ENCODE measurements at places on chromosomes 5 and 9. TPM values are rescaled to one million over a fixed set of nuclear protein-coding genes. Genes with fewer than 3 reads are reported as not detected.

DNA sequence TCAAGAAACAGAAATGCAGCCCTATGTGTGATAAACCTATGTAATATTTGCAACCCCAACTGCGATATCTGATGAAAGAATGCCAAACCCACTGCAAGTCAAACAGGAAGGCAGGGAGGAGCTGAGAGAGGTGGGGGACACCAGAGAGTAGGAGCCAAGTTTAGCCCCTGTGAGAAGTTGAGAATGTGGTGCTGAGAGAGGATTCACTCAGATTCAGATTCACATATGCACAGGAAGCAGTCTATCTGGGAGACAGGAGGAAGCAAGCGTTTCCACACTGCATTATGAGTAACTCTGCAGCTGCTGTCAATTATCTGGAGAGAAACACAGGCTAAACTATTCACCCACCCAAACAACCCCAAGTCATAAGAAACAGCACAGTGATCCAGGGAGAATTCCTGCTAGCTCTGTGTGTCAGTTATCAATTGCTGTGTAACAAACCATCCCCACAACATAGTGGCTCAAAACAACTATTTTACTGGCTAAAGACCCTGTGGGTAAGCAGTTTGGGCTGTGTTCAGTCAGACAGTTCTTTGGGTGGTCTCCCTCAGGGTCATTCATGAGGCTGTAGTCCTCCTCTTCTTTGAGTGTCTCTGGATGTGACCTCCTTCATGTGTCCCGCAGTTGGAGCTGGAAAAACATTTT lies 161.9 kb upstream of the RAI14 start:
- DNase-seq = no peak

GRCh38 chr9:107465467-107466451 lies 23.8 kb downstream of the KLF4 start:
- no peak for DNase-seq

GRCh38 chr9:2215921-2216441 lies 200.8 kb downstream of the SMARCA2 start:
- no peak for DNase-seq

GRCh38 chr5:91146905-91147600 lies 236.1 kb downstream of the ARRDC3 start:
- no peak for DNase-seq

DNA sequence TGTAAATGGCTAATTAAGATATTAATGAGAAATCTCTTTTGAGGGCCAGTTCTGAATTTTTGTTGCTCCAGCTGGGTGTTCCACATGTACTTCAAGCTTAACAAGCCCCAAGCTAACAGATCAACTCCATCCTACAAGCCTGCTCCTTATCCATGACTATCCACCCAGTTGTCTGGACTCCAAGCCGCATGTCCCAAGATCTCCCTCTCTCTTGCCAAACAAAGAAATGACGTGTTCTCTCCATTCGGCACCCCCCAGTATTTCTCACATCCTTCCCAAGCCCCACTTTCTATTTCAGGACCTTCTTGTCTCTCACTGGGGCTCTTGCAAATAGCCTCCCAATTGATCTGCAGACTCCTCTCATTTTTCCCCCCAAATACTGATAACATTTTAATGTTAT lies 15.8 kb upstream of the PTPN3 start:
- no peak for DNase-seq

DNA sequence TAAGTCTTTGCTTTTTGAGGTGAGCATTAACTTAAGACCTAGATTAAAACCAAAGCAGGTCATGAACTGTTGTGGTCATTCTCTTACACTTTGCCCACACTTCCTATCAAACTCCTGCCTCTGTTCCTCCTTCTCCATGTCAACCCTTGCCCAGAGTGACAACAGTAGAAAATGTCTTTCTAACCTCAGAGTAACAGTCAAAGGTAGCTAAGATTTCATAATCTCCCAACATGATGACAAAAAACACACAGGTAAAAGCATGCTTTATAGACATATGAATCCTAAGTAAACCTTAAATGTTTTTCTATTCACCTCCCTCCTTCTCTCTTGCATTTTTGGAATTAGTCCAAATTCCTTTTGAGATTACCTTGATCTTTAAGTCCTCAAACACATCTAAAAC lies 422.3 kb downstream of the SPATA31D1 start:
- DNase-seq = no peak

GRCh38 chr5:77863181-77863580 lies 87.0 kb upstream of the TBCA start:
- DNase-seq = no peak

DNA sequence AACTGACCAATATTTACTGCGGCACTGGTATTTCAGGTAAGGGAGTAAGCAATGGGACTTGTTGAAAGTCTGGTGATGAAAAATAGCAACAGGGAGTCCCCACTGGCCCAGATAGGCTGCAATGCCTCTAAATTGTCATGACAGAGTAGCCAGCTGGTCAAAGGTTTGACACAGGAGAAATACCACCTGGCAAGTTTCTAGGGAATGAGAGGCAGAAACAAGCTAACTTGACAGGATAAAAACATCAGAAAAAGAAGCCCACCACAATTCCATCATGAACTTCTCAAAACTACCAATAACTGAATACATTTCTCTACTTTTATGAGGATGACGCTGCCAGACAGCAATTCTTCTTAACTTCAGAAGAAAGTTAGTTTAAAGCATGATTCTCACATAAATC lies 99.8 kb downstream of the STRBP start:
- no peak for DNase-seq

The RLN2 gene
- 1.8 TPM for total RNA-seq

The NAIP gene
- total RNA-seq = 21.0 TPM

The SLC1A3 gene
- not detected for total RNA-seq

The PCDHB8 gene
- not detected for total RNA-seq

The UBE2QL1 gene
- total RNA-seq = 0.05 TPM

The PPP3R2 gene
- not detected for total RNA-seq

The SMIM32 gene
- total RNA-seq = not detected

The PHF19 gene
- total RNA-seq = 96.9 TPM
